ENCODE measurements at places on chromosomes 1 and 21. TPM values are rescaled to one million over a fixed set of nuclear protein-coding genes. Genes with fewer than 3 reads are reported as not detected.

Gene ARHGEF11
- 20.9 TPM for total RNA-seq

DNA sequence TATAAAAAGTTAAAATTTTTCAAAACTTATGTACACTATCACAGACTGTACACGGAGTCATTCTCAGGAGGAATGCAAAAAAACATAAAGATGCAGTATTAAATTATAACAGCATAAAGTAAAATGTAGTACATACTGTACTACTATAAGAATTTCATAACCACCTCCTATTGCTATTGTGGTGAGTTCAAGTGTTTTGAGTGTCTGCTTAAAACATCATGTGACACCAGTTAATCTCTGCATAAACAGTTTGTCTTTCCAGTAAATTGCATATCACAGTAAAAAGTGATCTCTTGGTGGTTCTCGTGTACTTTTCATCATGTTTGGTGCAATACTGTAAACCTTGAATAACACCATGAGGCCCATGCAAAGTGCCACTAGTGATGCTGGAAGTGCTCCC is 45.2 kb downstream of the SDCCAG8 start:
- DNase-seq, result no peak

Gene CASZ1
- 30.8 TPM for total RNA-seq

GRCh38 chr1:227033880-227034279 is 93.8 kb downstream of the COQ8A start:
- no peak for DNase-seq

Gene C4BPA
- 0.09 TPM for total RNA-seq

DNA sequence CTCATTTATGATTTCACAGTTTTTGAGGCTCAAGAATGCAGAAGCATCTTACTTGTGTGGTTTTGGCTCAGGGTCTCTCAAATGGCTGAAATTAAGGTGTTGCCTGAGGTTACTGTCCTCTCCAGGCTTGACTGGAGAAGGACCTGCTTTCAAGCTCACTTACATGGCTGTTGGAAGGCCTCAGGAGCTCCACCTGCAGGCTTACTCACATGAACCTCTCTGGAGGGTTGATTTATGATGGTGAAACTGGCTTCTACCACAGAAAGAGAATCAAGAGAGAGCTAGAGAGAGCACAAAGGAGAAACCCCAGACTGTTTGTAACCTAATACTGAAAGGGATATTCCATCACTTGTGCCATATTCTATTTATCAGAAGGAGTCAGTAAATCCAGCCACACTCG is 6.2 kb upstream of the KCNK2 start:
- DNase-seq, result no peak

- no peak for DNase-seq
Observed at GRCh38 chr1:214557952-214558735, 6.7 kb upstream of the PTPN14 start.

DNA sequence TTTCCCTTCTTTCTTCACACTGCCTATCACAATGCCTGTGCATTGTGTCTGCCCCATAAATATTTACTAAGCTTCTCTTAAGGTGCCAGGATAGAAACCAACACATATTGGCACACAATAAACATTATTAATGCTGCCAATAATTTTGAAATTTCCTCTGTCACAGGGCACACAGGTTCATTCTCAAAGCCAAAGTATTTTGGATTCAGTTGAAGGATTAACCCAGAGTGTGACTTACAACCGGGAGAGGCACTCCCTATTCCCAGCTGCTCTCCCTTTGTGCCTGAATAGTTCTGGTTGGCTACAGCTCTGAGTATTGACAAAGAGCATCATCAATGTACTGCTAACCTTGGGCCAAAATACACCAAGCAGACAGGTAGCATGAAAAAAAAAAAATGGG is 46.6 kb upstream of the ATP1A1 start:
- no peak for DNase-seq

Gene RGS5
- total RNA-seq, result 26.2 TPM

Gene PPT1
- 38.9 TPM for total RNA-seq

DNA sequence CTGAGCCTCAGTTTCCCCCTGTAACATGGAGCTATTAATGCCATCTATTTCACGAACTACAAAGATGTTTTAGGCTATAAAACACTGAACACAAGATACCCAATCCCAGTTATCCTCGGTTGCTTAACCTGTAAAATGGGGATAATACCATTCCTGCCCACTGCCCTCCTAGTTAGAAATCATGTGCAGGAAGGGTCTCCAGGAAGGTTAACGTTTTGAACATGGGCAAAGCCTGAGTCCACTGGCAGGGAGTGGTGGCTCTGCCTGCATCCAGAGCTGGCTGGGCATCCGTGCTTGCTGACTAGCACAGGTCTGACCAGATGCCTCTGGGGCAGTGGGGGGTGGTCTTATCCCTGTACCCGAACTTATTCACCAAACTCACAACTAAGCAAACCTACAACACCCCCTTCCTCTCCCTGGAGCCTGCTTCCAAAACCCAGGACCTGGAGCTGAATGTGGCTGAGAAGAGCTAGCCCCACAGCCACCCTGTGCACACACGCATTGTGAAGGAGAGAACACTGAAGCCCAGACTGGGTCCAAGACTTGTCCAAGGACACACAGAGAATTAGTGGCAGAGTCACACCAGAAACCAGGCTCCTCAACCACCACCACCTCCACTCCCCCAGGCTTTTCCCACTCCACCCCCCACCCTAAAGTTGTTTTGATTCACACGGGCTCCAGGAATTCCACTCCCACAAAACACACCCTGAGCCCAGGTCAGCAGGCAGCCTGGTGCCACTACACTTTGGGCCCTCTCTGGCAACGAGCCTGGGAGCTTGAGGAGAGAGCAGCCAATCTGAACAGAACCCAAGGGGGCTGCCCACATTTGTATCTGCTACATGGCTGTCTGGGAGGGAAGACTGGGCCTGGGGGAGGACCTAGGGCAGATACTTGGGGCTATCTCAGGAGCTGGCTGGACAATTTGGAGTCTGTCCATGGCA is 1.6 kb downstream of the E2F2 start:
- DNase-seq, result no peak

GRCh38 chr1:192260076-192260475 is 56.7 kb upstream of the RGS21 start:
- DNase-seq, result no peak

Gene CFAP141
- not detected for total RNA-seq

Gene SLC30A10
- total RNA-seq, result 0.71 TPM

- peak; percentile 1 for DNase-seq
Observed at GRCh38 chr1:164188497-164188896, 370.5 kb upstream of the PBX1 start.

- peak; percentile 65 for DNase-seq
Observed at GRCh38 chr1:184387476-184388318, 868 bp downstream of the C1orf21 start.

DNA sequence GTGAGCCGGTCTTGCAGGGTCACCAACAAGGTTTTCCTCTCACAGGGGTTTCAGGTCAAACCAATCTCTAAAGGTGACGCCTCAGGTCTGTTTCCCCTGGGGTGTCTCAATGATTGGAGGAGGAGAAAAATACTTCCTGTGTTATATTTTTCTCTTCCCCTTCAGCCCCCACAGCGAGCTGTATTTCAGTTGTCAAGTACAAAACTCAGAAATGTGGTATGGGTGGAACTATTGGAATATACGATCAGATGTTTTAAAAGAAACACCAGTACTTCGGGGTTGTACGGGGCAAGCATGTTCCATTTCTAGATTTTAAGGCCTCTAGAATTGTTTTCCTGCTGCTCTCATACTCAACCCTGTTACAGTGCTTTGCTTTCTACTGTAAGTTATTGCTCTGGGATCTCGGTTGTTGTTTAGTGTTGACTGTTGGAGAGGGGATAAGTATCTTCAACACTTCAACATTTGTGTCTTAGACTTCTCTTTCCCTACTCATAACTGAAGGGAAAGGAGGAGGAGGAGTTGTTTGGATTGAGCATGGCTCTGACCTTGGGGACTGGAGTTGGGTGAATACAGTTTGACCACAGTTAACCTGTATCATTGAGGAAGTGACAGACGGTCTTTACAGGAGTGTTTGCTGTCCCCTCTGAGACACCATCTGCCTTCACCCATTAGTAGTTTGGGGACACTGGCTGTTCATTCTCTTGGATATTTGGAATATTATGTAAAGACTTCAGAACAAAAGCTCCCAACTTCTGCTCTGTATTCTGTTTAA is 2.0 kb downstream of the MAPKAPK2 start:
- no peak for DNase-seq

Gene TCHHL1
- total RNA-seq, result not detected

Gene SPATA17
- 3.0 TPM for total RNA-seq

Gene CAPN8
- 0.58 TPM for total RNA-seq

Measured in muscle of leg (tissue), 16 donors.